Germinal center (tissue), 1 donor: ENCODE measurements at places on chromosomes 4 and X.

GRCh38 chr4:116752027-116752426 is 333.3 kb downstream of the TRAM1L1 start:
- DNase-seq: no peak

DNA sequence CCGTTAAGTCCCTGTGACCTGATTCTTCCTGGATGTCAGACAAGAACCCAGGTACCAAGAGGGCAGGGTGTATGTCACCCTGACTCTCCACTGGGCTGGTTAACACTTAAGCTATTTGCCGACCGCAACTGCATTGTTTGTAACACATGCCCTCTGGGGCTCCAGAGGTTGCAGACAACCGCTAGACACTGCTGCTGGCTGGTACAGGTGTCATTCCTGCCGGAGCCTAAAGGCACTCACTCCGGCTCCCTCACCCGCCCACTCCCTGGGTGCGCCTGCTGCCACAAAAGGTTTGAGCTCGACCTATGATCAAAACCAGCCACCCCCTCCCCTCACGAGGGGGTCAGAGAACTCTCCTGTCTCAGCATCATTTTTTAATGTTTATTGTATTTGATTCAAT is 208.2 kb downstream of the FAT4 start:
- DNase-seq: no peak

GRCh38 chrX:150062292-150063137 is 124.2 kb upstream of the EOLA2 start:
- DNase-seq: no peak

DNA sequence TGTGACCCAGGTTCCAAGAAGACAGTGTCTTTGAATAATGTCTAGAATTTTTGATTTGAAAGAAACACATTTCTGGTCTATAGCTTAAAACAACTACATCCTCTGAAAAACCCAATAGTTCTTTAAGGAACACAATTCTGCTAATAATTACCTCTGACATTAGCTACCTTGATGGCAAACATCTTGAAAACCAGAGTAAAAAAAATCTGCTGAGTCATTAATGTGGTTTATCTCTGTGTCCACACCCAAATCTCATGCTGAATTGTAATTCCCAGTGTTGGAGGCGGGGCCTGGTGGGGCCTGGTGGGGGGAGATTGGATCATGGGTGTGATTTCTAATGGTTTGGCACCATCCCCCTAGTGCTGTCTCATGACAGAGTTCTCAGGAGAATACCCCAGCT is 1233.8 kb downstream of the NLGN4X start:
- no peak for DNase-seq

GRCh38 chr4:139526928-139527327 is 29.1 kb downstream of the SETD7 start:
- DNase-seq: no peak

DNA sequence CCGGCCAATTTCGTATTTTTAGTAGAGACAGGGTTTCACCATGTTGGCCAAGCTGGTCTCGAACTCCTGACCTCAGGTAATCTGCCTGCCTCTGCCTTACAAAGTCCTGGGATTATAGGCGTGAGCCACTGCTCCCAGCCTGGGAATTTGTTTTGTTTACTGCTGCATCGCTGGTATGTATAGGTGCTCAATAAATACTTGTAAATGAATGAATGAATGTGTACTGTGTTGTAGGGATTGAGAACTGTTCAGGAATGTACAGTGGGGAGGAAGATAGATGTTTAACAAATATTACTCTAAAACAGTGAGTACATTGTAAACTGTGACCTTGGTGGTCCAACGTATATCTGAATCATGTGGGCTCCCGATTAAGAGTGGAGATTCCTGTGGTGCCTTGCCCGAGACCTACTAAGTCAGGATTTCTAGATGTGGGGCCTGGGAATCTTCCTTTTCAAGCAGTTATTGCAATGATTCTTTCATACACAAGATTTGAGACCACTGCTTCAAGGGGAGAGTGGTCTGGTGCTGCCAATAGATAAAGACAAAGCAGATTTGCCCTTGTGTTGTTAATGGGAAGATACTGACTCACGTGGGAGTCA is 41.0 kb downstream of the WWC2 start:
- DNase-seq: no peak

GRCh38 chr4:79979785-79980437 is 93.1 kb downstream of the ANTXR2 start:
- DNase-seq: no peak

GRCh38 chrX:150219374-150220185 is 143.5 kb upstream of the MAMLD1 start:
- no peak for DNase-seq

- DNase-seq: no peak
Measured at GRCh38 chrX:87525771-87526229, 8.2 kb downstream of the KLHL4 start.

DNA sequence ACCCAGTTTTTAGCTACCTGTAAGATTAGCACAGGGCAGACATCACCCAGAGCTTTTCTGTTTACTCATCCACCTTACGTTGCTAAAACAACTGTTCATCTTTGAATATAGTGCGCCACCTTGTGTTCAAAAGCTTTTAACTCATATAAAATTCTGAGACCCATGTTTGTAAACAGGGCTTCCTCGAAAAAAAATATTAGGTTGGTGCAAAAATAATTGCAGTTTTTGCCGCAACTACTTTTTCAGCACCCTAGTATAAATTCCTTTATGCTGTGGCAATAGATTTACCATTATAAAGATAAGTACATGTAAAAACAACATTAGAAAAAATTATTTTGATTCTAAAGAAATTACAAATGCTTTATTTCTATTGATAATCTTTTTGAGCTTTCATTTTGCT is 147.9 kb downstream of the LRBA start:
- peak; percentile 63 for DNase-seq

DNA sequence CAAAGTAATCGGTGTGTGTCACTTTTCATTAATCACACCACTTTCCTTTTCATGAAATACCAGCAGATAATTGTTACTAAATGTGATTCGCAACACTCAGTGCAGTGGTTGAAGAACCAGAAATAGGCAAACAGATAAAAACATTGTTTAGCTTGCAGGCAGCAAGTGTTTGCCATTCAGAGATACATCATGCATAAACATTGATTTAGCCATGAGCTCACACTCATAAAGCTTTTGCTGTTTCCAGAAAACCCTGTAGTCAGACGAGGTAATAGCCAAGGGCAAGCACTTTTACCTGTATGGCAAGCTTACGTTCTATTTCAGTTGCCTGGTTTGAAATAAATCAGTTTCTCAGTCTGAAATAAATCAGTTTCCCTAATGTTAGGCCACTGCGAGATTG is 542.0 kb upstream of the TENM3 start:
- no peak for DNase-seq

DNA sequence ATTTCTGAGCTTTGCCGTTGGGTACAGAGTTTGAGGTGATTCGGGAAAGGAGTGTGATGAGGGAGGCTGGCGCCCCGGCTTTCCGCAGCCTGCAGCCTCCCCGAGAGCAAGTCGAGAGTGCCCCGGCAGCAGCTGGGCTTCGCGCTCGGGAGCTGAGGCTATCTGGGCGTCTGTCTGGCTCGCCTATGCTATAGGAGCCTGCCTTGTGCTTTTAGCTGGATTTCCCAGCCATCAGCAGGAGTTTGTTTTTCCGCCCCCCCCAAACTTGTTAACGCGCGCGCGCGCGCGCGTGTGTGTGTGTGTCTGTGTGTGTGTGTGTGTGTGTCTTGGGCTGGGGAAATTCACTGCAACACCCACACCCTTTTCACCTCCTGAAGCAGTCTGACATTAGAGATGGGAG is 765 bp upstream of the DGKK start:
- DNase-seq: no peak

DNA sequence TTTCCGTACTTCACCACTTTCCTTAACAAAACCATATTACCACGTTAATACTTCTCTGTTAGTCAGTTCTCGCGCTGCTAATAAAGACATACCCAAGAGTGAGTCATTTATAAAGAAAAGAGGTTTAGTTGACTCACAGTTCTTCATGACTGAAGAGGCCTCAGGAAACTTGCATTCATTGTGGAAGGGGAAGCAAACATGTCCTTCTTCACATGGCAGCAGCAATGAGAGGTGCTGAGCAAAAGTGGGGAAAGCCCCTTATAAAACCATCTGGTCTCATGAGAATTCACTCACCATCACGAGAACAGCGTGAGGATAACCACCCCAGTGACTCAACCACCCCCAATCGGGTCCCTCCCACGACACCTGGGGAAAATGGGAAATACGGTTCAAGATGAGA is 289.8 kb upstream of the CLNK start:
- no peak for DNase-seq

DNA sequence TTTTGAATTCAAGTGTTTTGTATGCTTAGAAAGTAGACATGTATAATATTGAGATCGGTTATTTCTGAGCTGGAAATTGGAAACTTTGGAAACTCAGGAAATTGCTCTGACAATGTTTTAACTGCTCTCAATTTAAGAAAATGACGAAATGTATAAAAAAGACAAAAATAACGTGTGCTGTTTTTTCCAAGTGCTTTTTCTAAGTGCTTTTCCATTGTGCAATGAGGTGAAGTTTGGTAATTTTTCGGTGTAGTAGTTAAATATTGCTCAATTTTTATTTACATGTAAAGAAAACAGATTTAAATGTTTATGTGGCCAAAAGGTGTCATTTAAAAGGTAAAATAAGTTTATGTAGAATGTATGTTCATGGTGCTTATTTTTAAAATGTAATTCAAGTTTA is 39.4 kb upstream of the RHOH start:
- no peak for DNase-seq

- no peak for DNase-seq
Measured at GRCh38 chr4:26135331-26135730, 185.5 kb upstream of the RBPJ start.

GRCh38 chr4:155582041-155582440 is 84.6 kb upstream of the GUCY1A1 start:
- DNase-seq: no peak

DNA sequence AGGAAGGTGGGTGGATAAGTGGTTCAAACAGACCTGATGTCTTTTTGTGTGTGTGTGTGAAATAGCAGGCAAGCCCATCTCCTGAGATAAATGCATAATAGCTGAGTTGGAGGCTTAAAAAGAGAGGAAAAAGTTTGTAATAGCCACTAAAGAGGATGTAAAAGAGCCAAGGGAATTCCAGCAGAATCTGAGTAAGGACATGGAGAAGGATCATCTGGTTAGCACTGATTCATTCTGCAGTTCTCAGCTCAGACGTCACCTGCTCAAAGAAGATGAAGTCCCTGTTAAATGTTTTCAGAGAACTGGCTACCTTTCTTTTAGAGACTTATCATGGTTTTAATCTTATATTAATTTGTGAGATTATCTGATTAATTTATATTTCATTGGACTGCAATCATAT is 21.0 kb upstream of the IL13RA2 start:
- no peak for DNase-seq

GRCh38 chr4:25060963-25061340 is 30.2 kb upstream of the LGI2 start:
- DNase-seq: no peak

DNA sequence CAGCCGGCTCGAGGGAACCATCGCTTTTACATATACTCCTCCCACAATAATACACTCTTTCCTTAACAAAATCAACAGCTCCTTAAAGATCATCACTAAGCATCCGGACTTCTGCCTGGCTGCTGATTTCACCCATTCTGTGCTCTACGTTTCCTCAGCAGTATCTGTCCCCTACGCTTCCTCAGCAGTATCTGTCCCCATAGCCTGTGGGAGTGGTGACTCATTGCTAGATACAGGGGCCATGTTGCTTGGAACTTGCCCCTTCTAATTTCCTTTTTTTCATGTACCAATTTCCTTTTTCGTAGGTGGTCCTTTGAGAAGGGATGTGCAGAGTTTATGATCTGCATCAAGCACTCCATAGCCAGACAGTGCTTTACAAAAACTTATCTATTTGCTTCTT is 18.6 kb downstream of the MAP3K15 start:
- DNase-seq: no peak

DNA sequence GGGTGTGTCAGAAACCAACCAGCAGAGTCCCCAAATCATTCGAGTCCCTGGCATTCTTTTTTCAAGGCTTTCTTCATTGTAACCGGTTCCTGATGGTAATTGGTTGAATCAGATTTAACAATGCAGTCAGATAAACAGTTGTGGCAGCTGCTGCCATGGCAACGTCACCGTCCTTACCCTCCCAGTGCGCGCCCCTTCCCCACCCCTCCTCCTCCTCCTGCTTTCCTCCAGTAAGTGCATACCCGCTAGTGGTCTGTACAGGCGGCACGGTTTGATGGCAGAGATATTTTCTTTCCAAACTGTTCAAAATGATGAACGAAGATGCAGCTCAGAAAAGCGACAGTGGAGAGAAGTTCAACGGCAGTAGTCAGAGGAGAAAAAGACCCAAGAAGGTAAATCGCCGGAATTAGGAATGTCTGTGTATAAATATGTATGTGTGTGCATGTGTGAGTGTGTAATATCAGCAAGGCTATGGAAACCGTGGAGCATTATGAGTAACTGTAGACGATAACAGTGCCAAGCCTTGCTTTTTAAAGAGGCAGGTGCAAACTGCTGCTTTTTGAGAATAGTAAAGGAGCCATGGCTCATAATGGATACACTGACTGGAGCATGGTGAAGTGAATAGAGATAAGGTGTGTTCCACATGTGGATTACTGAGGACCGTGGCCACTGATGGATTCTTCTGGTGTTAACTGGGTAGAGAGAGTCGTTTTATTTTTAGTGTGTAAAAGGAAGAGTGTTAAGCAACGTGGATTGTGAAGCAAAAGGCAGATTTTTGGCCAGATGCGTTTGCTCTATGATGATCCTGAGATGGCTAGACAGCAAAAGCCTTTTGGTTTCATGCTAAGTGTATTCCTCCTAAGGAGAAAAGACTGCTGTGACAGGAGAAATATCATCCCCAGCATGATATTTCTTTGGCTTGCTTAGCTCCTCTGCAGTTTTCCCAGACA is at the start of gene ANK2:
Gene ANK2, plus strand, starts transcription at position 233 of the 950 bp plus-strand sequence. Its CDS starts 76 bp downstream, at position 309.
- DNase-seq: no peak

GRCh38 chr4:179757641-179758040 is 2315.4 kb upstream of the AGA start:
- DNase-seq: no peak

- DNase-seq: no peak
Measured at GRCh38 chrX:109187473-109188168, 294.3 kb downstream of the GUCY2F start.

DNA sequence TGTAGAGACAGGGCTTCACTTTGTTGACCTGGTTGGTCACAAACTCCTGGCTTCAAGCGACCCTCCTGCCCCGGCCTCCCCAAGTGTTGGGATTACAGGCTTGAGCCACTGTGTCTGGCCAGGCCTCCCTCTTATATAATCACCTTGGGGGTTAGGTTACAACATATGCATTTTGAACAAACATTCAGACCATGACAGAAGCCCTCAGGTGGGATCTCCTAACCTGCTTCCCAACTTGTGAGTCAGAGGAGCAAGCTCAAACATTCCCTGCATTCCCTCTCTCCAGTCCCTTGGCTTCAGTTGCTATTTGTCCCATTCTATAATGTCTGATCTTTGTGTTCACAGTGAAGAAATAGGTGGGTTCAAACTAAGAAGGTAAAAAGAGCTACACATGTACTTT is 76.5 kb upstream of the NRK start:
- DNase-seq: no peak
